ENCODE measurements at places on chromosomes 2 and 18. TPM values are rescaled to one million over a fixed set of nuclear protein-coding genes. Genes with fewer than 3 reads are reported as not detected.
A peak's percentile ranks its signal among the peaks of the same experiment; 100 is the strongest.

DNA sequence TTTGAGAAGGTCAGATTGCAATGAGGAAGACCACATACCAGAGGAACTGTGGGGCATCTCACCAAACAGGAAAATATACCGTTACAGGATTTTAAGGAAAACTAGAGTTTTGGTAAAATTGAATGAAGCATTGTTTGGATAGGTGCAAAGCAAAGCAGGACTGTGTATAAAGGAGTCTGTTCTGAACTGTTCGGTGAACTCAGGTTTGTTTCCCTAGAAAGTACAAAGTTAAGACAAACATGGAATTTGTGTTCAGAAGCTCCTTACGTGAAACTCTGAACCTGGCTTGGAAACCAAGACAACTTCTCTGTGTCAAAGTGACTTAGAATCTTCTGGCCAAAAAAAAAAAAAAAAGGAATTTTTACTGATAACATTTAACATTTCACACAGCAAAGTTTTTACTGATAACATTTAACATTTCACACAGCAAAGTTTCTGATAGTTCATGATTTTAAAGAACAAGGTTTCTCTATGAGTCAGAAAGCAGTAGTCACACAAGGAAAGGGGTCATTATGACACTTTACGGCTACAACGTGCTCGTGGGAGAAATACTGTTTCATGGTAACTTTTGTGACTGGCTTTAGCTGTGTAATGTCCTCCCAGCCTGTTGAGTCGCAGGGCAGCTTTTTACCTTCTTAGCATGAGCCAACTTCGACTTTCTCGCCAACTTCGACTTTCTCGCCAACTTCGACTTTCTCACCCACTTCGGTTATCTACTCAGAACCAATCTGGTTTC, 21.2 kb upstream of the TET3 start:
- H3K4me1 ChIP-seq, result no peaks in the 10 kb centered on the region
- H3K4me3 ChIP-seq, result no peak overlapping the region
- DNase-seq, result peak; percentile 42
- peaks cover 25% of the 10 kb centered on the region for H3K36me3 ChIP-seq

DNA sequence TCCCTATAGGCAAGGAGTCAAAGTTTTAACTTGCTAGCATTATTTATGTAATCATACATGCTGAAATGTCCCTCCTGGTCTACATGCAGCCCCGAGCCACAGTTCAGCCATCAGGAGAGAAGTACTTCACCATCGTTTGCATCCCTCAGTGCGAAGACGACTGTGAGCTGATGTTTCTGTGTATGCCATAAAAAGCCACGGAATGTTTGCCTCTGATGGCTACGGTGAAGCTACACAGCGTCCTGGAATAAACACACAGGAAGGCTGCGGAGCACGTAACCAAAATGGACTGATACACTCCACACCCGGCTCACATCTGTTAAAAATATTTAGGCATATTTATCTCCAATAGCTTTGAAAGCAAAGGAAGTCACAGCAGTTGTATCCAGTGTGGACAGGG, 4.3 kb upstream of the SALL3 start:
- H3K27me3 ChIP-seq, result peaks cover 82% of the 10 kb centered on the region
- no peak overlapping the region for H3K4me3 ChIP-seq
- H3K27ac ChIP-seq, result no peak overlapping the region
- H3K4me1 ChIP-seq, result peaks cover 36% of the 10 kb centered on the region
- H3K36me3 ChIP-seq, result no peaks in the 10 kb centered on the region

DNA sequence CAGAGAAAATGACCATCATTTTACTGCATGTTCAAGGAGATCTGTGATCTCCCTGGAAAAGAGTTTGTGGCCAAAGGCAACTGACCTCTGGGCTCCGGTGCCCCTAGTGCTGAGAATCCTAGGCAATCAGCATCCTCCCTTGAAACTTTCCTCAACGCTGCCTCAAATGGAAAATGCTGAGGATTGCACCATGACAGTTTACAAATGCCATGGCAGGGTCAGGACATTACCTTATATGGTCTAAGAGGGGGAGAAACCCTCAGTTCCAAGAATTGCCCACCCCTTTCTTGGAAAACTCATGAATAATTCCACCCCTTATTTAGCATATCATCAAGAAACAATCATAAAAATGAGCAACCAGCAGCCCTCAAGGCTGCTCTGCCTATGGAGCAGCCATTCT, 48.3 kb downstream of the ALPK2 start:
- no peak overlapping the region for H3K4me3 ChIP-seq
- H3K36me3 ChIP-seq, result no peaks in the 10 kb centered on the region
- DNase-seq, result no peak
- H3K4me1 ChIP-seq, result no peaks in the 10 kb centered on the region
- no peaks in the 10 kb centered on the region for H3K27me3 ChIP-seq

GRCh38 chr2:235749121-235749770, 255.4 kb downstream of the AGAP1 start:
- no peak for DNase-seq
- peaks cover 22% of the 10 kb centered on the region for H3K4me1 ChIP-seq
- H3K27me3 ChIP-seq, result no peaks in the 10 kb centered on the region
- peaks cover 51% of the 10 kb centered on the region for H3K36me3 ChIP-seq

GRCh38 chr2:112216167-112216566, 38.7 kb downstream of the ZC3H8 start:
- DNase-seq, result peak; percentile 11
- no peaks in the 10 kb centered on the region for H3K27me3 ChIP-seq
- no peak overlapping the region for H3K4me3 ChIP-seq
- H3K4me1 ChIP-seq, result no peaks in the 10 kb centered on the region
- H3K36me3 ChIP-seq, result peaks cover 26% of the 10 kb centered on the region

DNA sequence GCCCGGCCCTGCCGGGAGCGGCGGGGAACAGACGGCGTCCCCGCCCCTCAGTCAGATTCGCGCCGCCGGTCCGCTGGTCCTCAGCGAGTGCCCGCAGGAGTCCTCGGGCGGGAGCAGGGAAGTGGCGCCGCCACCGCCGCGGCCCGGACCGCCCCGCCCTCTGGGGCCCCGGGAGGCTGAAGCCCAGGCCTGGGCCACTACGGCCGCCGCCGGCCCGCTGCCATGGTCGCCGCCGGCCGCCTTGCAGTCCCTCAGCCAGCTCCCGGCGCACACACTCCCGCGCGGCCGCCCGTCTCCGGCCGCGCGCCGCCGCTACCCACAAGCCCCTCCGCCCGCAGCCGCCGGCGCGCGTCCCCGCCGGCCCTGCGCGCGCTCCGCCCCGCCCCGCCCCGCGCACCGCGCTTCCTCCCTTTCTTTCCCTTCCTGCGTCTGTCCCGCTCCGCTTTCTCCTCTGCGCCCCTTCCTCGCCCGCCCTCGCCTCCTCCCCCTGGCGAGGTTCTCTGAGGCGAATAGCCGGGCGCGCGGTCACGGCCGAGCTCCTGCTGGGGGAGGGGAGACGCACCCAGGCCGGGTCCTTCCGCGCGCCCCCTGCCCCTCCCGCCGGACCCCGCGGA, at the start of gene ROCK2:
TSS of gene ROCK2 (minus strand) at position 295 of the 614 bp plus-strand sequence. CDS start 500 bp downstream, outside the sequence.
- peak; percentile 95 for DNase-seq
- H3K4me3 ChIP-seq, result peak within 1 kb of the TSS; percentile 82
- peak within 1 kb of the TSS; percentile 99 for H3K27ac ChIP-seq
- no peaks in the 10 kb centered on the region for H3K36me3 ChIP-seq
- peaks cover 53% of the 10 kb centered on the region for H3K4me1 ChIP-seq

DNA sequence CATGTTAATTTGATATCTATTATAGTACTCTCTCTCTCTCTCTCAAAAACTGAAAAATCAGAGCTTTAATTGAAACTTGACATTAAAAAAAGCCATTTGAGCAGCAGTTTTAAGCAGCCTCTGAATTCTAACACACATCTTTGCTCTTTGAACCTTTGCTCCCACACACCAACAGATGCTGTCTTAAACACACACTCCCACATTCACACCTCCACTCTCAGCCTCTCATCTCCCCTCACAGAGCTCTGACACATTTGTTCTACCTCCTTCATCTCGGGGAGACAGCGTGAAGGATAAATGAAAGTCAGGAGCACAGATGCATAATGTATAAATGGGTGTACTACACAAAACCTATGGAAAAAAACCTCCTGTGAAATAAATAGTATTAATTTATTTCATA, 95.2 kb downstream of the NAB1 start:
- no peaks in the 10 kb centered on the region for H3K4me1 ChIP-seq
- H3K36me3 ChIP-seq, result no peaks in the 10 kb centered on the region
- no peak for DNase-seq
- H3K27ac ChIP-seq, result no peak overlapping the region

- no peaks in the 10 kb centered on the region for H3K27me3 ChIP-seq
- H3K4me1 ChIP-seq, result no peaks in the 10 kb centered on the region
- H3K4me3 ChIP-seq, result no peak overlapping the region
- DNase-seq, result no peak
These were observed 164.3 kb downstream of the MIB1 start for GRCh38 chr18:21904856-21905255.

DNA sequence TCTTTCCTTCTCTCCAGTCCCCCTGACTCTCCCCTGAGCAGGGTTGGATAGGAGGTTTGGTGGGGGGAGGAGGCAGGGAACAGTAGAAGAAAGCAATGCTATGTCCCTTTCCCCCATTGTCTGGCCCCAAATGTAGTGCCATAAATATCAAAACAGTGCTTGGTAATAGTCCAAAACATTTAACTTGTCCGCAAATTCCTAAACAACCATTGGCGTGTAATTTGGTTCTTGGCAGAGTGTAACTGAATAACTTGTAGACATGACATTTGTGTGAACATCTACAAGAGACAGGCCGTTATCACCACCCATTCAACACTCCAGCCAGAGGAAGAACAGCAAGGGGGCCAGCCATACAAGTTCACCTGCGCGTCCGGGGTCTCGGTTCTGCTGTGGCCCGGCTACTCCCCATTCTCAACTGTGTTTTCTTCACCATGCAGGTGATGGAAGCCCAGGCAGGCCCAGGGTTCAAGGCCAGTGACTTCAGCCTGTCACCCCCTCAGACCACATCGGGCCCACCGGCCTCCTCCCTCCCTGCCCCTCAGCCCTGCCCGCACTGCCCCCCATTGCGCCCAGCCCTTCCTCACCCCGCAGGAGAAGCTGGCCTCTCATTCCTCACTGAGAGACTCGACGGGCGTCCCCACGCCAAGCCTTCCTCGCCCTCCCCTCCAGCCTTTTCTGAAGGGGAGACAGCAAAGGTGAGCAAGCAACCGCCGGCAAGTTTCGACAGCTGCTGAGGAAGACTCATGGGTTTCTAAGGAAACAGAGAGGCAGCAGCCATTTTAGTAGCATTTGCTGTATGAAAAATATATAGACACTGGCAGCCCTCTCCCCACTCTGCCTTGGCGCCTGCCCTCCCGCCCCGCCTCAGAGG, 699 bp upstream of the RAPGEF4 start:
- DNase-seq, result no peak
- H3K4me3 ChIP-seq, result peak overlapping the region; percentile 54
- H3K36me3 ChIP-seq, result no peaks in the 10 kb centered on the region
- peaks cover 11% of the 10 kb centered on the region for H3K4me1 ChIP-seq

GRCh38 chr2:200454927-200455801, 54.7 kb downstream of the KCTD18 start:
- H3K27ac ChIP-seq, result no peak overlapping the region
- H3K4me1 ChIP-seq, result no peaks in the 10 kb centered on the region
- peaks cover 20% of the 10 kb centered on the region for H3K36me3 ChIP-seq
- H3K4me3 ChIP-seq, result no peak overlapping the region
- no peak for DNase-seq

DNA sequence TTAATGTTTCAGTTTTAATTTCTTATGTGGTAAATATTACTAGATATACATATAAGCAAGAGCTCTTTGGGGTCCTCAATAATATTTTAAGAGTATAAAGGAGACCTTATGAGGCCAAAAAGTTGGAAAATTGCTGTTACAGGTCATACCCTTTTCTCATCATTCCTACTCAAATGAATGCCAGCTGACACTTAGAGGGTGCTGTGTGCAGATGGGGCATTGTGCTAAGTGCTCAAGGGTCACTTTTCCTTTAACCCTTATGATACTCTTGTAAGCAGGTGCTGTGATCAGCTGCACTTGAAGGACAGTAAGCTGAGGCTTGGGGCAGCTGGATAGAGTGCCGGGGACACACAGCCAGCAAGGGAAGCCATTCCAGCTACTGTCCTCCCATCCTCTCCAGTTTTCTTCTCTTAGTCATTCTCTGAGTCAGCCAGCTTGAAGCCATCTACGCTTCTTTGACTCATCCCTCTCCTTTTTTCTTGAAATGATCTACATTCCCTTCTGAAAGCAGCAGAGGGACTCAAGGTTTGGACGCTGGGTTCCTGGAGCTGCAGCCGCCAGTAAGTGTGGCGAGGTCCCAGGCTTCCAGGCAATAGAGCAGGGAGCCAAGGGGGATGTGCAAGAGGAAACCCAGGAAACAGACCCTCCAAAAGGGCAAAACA, 42.0 kb upstream of the CREB1 start:
- no peak overlapping the region for H3K27ac ChIP-seq
- no peaks in the 10 kb centered on the region for H3K4me1 ChIP-seq
- no peaks in the 10 kb centered on the region for H3K27me3 ChIP-seq
- H3K4me3 ChIP-seq, result no peak overlapping the region
- H3K36me3 ChIP-seq, result no peaks in the 10 kb centered on the region
- no peak for DNase-seq

DNA sequence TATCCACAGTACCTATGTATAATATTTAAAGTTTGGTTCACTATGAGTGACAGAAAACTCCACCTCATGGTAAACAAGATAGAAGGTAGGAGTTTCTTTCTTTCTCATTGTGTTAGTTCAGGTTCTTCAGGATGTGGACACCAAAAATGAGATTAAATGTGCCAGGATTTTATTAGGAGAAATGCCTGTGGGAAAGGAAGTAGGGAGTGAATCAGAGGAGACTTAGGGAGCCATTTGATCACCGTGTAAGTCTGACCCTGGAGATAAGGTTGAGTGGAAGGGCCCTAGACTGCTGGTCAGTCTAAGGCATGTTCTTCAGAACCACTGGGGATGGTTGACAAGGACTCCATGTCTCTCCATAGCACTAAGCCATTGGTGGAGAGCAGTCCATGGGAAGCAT, 8.1 kb downstream of the AOX1 start:
- H3K4me1 ChIP-seq, result peaks cover 29% of the 10 kb centered on the region
- no peak overlapping the region for H3K27ac ChIP-seq
- no peak overlapping the region for H3K4me3 ChIP-seq
- peaks cover 25% of the 10 kb centered on the region for H3K36me3 ChIP-seq

- no peak for DNase-seq
- peaks cover 11% of the 10 kb centered on the region for H3K4me1 ChIP-seq
- H3K4me3 ChIP-seq, result no peak overlapping the region
- no peak overlapping the region for H3K27ac ChIP-seq
- peaks cover 42% of the 10 kb centered on the region for H3K36me3 ChIP-seq
These were observed 18.5 kb downstream of the TANK start for GRCh38 chr2:161178756-161179155.

- DNase-seq, result no peak
- no peaks in the 10 kb centered on the region for H3K27me3 ChIP-seq
- no peaks in the 10 kb centered on the region for H3K4me1 ChIP-seq
These were observed 45.2 kb upstream of the SPRED2 start for GRCh38 chr2:65477590-65477989.

- peaks cover 4% of the 10 kb centered on the region for H3K4me1 ChIP-seq
- H3K36me3 ChIP-seq, result no peaks in the 10 kb centered on the region
- H3K27ac ChIP-seq, result no peak overlapping the region
- H3K27me3 ChIP-seq, result no peaks in the 10 kb centered on the region
- no peak overlapping the region for H3K4me3 ChIP-seq
- peak; percentile 51 for DNase-seq
These were observed 59.9 kb upstream of the REG3A start for GRCh38 chr2:79219383-79219988.

- H3K4me1 ChIP-seq, result peaks cover 19% of the 10 kb centered on the region
- H3K27me3 ChIP-seq, result no peaks in the 10 kb centered on the region
- no peaks in the 10 kb centered on the region for H3K36me3 ChIP-seq
- H3K4me3 ChIP-seq, result no peak overlapping the region
- no peak for DNase-seq
These were observed 184.4 kb downstream of the LTBP1 start for GRCh38 chr2:33131111-33131510.

The IL36B gene
- polyA plus RNA-seq, result not detected

The AKAIN1 gene
- polyA plus RNA-seq, result not detected

The GNLY gene
- polyA plus RNA-seq, result 1.1 TPM

The ITM2C gene
- polyA plus RNA-seq, result 40.8 TPM

The CAPN13 gene
- 20.3 TPM for polyA plus RNA-seq

The PARD6G gene
- 2.2 TPM for polyA plus RNA-seq

The LYPD1 gene
- 1.1 TPM for polyA plus RNA-seq

The CPLX4 gene
- polyA plus RNA-seq, result not detected

The CRYBA2 gene
- polyA plus RNA-seq, result 3.7 TPM
